NCI-H2107 (cell line): ENCODE measurements at places on chromosomes 11 and 22.

- DNase-seq, result no peak
Measured at GRCh38 chr11:48013269-48013901, 33.0 kb downstream of the PTPRJ start.

- no peak for DNase-seq
Measured at GRCh38 chr11:23976426-23976825, 520.4 kb upstream of the LUZP2 start.

DNA sequence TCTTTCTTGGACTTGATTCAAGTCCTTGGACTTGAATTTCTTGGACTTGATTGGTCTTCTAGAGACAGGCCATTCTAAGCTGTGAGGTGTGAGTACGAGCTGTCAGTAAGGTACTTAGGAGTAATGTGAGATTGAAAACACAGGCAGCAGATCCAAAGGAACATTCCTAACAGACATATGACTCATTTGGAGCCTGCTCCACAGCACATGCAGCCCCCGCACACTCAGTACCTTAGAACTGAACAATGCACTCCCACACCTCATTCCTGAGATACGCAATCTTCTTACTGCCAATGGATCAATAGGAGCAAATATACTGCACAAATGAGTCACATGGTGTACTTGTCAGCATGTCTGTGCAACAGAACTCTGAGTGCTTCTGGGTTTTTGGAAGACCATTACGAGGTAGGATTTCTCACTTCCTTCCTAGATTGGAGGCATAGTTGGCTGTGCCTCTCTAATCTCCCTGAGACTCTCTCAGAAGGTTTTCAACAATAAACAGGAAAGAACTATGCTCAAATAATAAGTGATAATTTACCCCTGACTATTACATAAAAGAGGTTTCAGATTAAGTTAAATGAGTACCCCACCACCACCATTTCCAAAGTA is 243.1 kb downstream of the KCNA4 start:
- no peak for DNase-seq

- no peak for DNase-seq
Measured at GRCh38 chr22:37664249-37665101, 6.0 kb downstream of the PDXP start.

- no peak for DNase-seq
Measured at GRCh38 chr11:62757846-62758788, 3.3 kb upstream of the POLR2G start.

DNA sequence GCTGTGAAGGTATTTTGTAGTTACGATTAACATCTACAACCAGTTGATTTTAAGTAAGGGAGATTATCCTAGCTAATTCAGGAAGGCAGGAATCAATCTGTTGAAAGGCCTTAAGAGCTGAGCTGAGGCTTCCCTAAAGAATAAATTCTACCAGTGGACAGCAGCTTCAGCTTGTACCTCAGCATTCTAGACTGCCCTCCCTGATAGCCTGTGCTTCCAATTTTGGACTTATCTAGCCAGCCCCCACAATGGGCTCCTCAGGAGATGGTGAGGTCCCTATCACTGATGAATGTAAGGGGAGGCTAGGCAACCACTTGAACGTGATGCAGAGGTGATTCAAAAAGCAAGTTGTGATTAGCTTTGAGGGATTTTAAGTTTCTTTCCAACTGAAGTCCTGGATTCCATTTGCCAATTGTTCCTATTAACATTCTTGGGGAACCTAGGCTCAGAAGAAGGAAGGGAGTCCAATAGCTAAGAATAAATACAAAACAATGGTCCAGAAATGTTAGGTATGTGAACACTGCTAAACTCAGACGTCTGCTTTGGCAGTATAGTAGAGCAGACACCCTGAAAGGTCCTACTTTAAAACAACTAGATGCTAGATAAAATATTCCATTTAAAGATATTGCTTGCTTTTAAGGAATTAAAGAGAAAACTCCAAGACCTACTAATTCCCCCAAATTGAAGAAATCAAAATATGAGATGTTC is 404.3 kb upstream of the TENM4 start:
- DNase-seq, result no peak

DNA sequence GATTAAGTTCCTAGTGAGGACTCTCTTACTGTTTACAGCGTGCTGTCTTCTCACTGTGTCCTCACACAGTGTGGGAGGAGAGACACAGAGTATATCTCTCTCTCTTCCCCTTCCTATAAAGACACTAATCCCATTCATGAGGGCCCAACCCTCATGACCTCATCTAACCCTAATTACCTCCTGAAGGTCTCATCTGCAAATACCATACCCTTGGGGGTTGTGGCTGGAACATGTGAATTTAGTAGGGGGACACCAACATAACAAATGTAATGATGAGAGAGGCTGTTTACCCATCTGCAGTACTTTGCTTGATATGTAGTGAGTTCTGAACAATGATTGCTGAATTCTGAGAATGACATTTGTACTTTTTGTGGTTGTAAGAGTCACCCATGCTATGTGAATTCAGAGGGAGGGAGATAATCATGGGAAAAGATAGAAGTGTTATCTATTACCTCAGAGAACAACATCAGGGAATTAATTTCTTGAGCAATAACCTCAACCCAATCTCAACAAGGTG is 4.9 kb upstream of the OR52W1 start:
- no peak for DNase-seq

- no peak for DNase-seq
Measured at GRCh38 chr22:50702261-50702671, 29.6 kb downstream of the SHANK3 start.

DNA sequence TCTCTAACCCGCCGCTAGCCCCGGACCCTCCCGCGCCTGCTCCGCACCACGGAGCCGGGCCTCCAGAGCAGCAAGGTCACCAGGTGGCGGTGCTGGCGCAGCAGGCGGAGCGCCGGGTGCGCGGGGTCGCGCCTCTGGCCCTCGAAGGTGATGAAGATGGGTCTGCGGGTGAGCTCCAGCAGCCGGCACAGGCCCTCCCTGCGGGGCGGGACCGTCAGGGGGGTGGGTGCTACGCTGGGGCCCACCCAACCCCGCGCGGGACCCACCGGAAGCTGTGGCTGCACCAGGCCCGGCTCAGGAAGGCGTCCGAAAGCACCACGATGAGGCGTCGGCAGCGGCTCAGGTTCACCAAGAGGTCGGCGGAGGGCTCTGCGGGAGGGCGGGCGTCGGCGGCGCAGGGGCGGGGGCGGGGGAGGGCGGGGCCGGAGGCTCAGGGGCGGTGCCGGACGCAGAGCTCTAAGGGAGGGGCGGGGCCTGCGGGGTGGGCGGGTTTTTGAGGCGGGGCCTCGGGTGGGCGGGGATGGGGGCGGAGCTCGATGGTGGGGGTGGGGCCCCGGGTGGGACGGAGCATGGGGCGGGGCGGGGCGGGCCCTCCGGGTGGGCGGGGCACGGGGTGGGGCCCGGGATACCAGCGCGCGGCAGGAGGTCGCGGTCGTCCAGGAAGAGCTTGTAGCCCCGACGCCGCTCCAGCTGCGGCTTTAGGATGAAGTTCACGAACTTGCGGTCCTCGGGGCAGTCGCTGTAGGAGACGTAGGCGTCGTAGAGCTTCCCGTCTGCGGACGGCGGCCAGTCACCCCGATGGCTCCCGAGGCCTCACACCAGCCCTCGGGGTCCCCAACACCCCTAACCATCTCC is 7.8 kb downstream of the SIGIRR start:
- DNase-seq, result no peak

DNA sequence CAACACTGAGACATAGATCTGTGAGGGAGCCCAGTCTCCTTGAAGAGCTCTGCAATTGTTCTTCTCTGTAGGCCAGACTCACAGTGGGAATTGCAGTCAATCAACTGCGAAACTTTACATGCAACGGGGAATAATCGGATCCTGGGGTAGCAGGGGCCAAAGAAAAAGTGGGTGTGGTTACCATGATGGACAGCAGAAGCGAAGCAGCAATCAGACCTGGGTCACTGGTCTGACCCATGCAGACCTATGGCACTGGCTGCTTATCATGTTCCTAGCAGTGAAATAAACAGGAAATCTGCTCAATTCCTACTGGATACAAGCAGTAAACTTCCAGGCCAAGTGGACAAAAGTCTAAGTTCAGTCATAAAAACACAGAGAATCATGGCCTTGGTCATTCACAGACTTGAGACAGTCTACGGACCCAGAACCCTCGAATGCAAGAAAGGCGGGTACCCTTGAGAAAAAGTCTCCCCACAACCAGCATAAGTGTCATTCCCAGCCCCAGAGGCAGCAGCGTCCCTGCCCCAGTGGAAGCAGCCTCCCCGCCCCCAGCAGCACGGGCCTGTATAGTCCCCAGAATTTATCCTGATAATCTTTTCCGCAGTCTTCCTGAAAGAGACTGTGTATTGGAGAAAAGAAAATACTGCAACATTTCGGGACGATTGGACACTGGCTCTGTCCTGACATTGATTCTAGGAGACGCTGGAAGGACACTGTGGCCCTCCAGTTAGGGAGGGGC is 34.6 kb downstream of the ASCL2 start:
- no peak for DNase-seq
